Stimulated activated CD4-positive, alpha-beta T cell treated with anti-CD3 and anti-CD28 coated beads, Interleukin-2, amount 100 ng/mL, for 24 hours (primary cell): ENCODE measurements at places on chromosomes 16 and 17.

DNA sequence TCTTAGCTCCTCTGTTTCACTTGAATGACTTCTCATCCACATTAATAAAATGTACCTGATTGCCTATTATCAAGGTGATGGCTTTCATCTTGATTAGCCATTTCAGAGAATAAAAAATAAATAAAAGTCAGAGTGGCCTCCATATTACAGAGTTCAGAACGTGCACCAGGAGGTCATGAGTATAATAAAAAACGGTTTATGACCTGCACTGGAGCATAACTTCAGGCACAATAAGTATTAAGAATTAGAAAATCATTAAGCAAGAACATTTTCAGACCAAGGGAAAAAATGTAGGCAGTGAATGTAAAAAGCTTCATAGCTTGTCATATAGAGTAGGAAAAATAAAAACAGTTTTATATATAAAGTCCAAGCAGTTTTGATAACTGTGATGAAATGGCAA is 11.4 kb downstream of the METTL9 start:
- DNase-seq, result no peak

DNA sequence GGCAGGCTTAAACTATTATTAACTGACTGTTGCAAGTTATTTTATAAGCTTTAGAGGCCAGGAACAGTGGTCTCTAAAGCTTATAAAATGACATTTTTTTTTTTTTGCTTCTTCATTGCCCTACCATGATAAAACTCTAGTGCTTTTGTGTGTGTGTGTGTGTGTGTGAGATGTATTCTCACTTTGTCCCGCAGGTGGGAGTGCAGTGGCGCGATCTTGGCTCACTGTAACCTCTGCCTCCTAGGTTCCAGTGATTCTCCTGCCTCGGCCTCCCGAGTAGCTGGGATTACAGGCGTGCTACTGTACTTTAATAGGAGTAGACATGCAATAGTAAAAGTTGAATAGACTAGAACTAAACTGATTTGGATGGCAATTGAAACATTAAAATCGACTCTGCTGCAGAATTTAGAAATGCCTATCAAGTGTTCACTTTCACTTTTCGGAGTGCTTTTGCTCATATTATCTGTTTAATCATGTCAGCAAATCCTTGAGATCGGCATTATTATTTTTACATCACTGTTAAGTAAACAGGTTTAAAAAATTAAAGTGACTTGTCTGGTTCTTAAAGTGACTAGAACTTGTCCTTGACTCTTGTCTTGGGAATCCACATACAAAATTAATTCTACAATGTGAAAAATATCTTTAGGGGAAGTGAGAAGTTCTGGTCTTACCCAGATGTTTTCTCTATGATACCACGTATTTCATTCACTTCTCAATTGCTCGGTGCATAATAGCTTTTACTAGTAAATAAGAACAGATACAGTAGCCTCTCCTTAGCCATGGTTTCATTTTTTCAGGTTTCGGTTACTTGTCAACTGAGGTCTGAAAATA is 8.4 kb upstream of the PCTP start:
- DNase-seq, result no peak

GRCh38 chr16:50273888-50274325 is 7.6 kb downstream of the ADCY7 start:
- DNase-seq, result peak; percentile 50

DNA sequence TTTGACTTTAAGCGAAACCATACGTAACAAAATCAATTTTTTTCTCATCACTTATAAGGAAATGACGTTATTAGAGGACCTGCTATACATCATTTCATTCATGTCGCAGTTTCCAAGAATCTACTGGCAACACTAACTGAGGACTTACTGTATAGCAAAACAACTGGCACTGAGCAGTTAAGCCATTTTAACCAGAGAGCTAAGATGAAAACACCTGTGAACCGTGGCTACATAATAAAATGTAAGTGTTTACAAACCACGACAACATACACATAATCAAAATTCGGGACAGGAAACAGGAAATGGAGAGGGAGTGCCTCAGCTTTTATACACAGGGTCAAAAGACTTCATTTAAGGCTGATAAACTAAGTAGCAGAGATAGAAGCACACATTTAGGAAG is 29.5 kb downstream of the METTL16 start:
- no peak for DNase-seq

GRCh38 chr17:18371455-18371854 is 6.1 kb upstream of the EVPLL start:
- no peak for DNase-seq

GRCh38 chr17:11557727-11558452 is 40.4 kb upstream of the DNAH9 start:
- no peak for DNase-seq

- DNase-seq, result no peak
These were observed 50.8 kb downstream of the RPH3AL start for GRCh38 chr17:301681-302299.

DNA sequence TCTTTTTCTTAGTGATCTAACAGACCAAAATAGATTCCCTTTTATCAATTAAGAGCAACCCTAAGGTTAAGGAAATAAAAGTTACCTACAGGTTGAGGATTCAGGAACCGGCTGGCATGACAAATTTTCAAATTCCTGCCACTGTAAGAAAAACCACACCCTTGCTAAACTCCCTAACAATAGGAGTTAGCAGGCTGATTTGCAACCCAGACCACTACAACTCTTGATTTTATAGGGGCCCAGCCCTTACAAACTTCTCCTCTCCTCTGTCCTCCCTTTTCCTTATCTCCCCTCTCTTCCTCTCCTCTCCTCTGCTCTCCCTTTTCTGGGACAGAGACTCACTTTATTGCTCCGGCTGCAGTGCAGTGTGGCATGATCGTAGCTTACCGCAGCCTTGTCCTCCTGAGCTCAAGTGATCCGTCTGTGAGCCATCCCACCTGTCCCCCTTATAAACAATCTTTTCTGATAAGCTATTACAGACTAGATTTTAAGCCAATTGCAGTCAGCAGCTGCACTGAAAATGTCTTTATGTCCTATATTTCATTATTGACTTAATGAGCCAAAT is 418.9 kb downstream of the CDH8 start:
- DNase-seq, result no peak
